Pericardium fibroblast (primary cell): ENCODE measurements at places on chromosomes 4 and X. TPM values are rescaled to one million over a fixed set of nuclear protein-coding genes. Genes with fewer than 3 reads are reported as not detected.

The CRLF2 gene
- total RNA-seq, result not detected in 2 replicates

The GRID2 gene
- 1.4 TPM in 1 of 2 replicates, not detected in the other for total RNA-seq

The MYOZ2 gene
- total RNA-seq, result 1.2 and 8.8 TPM in 2 replicates

The UGT8 gene
- total RNA-seq, result not detected in 2 replicates

The WAS gene
- 0.23 TPM in 1 of 2 replicates, not detected in the other for total RNA-seq

The PLP2 gene
- total RNA-seq, result 42.6 and 63.9 TPM in 2 replicates

The PNMA6A gene
- 2.0 and 4.6 TPM in 2 replicates for total RNA-seq

The DCAF8L2 gene
- total RNA-seq, result not detected in 2 replicates

The GRPR gene
- total RNA-seq, result not detected in 2 replicates

The FAM9C gene
- not detected in 2 replicates for total RNA-seq

The TCP11X2 gene
- total RNA-seq, result not detected in 2 replicates

The OPRPN gene
- total RNA-seq, result not detected in 2 replicates

The PNMA6E gene
- not detected in 2 replicates for total RNA-seq

The TLR2 gene
- total RNA-seq, result 0.09 and 0.35 TPM in 2 replicates

The CLCN4 gene
- total RNA-seq, result 9.9 and 13.2 TPM in 2 replicates

The IRS4 gene
- total RNA-seq, result not detected in 2 replicates

The BRS3 gene
- not detected in 2 replicates for total RNA-seq

The SYN1 gene
- total RNA-seq, result 0.34 and 1.2 TPM in 2 replicates

The ZNF711 gene
- total RNA-seq, result 0.58 and 1.3 TPM in 2 replicates

The SUPT20HL1 gene
- not detected in 2 replicates for total RNA-seq

The AADAT gene
- 6.1 and 6.5 TPM in 2 replicates for total RNA-seq

The SSX2B gene
- total RNA-seq, result not detected in 2 replicates

The BMP3 gene
- under 0.01 TPM in 1 of 2 replicates, not detected in the other for total RNA-seq

The PNCK gene
- 0.09 and 0.35 TPM in 2 replicates for total RNA-seq

The MGAT4D gene
- total RNA-seq, result not detected in 2 replicates

The KCTD8 gene
- 0.35 and 0.43 TPM in 2 replicates for total RNA-seq

The MMAA gene
- 2.7 and 6.2 TPM in 2 replicates for total RNA-seq

The ENPP6 gene
- total RNA-seq, result 0.17 TPM in 1 of 2 replicates, not detected in the other

The ADH1A gene
- total RNA-seq, result not detected in 2 replicates

The FREM3 gene
- not detected in 2 replicates for total RNA-seq

The ASMT gene
- not detected in 2 replicates for total RNA-seq

The ASB5 gene
- 1.8 TPM in 1 of 2 replicates, not detected in the other for total RNA-seq

The VCX3A gene
- not detected in 2 replicates for total RNA-seq

The EPGN gene
- 0.70 TPM in 1 of 2 replicates, not detected in the other for total RNA-seq

The TRIM61 gene
- 3.3 and 4.6 TPM in 2 replicates for total RNA-seq

The PDZD4 gene
- total RNA-seq, result 1.0 and 5.1 TPM in 2 replicates

The TASL gene
- total RNA-seq, result not detected in 2 replicates

The AMOT gene
- total RNA-seq, result 1.6 and 3.3 TPM in 2 replicates

The ZNF630 gene
- 0.26 and 0.58 TPM in 2 replicates for total RNA-seq

The ERCC6L gene
- 0.09 TPM in 1 of 2 replicates, not detected in the other for total RNA-seq

The FAM47E gene
- total RNA-seq, result under 0.01 TPM in 1 of 2 replicates, not detected in the other

The POU3F4 gene
- not detected in 2 replicates for total RNA-seq

The CLIC2 gene
- total RNA-seq, result 0.51 and 2.9 TPM in 2 replicates
